ENCODE measurements at places on chromosomes 5 and 9.

DNA sequence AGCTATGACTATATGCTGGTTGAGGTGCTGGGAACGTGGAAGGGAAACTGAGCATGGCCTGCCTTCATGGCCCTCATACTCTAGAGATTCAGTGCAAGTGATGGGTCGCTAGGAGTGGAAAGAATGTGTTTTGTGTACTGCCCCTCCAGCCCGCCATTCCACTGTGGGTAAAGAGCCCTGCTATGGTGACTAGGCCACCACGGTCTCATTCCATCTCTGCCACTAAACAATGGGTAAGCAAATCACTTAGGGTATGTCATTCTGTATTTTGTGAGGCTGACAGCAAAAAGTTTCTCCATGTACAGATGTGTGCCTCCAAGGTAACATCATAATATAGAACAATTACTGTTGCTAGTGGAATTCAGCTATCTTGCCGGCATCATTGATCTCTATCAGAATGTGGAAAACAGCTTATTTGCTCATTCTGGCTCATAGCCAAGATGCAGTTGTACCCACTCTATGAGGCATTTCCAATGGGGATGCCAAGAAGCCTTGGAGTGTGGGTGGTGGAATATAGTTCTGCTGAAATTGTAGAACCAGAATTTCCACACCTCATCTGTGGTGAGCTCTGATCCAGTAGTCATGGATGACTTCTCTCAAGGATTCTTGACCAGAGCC is 12.5 kb downstream of the SMARCA2 start:
- no peak for DNase-seq

DNA sequence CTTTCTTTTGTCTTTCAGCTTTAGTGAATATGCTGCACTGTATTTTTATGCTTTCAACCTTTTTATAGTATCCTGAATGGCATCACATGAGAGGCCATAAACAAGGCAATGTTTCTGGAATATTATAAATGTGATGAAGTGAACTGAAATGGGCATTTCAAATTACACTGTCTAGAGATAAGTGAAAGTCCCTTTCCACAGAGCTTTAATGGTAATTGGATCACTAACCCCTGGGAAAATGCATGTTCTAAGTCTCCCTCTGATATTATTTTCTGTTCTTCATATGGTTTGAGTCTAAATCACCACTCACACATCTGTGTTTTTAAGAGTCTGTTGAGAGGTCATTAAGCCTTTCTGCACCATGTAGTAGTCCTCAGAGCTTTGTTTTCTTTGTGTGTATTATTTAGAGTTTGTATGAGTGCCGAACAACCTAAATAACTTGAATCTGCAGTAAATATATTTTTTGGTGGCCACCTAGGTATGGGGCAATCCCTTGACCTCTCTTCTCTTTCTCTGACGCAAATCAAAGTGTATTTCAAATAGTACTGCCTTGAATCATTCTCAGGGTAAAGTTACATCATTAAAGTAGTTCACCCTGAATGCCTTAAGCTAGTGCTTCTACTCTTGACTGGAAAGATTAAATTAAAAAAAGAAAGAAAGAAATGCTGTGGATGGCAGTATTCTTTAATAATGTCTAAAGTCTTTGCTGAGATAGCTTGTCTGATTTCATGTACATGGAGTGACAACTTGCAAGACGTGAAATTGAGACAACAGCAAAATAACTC is 1931.0 kb upstream of the CDH6 start:
- DNase-seq = no peak

GRCh38 chr5:76586531-76586930 is 36.7 kb downstream of the F2RL2 start:
- DNase-seq = no peak

DNA sequence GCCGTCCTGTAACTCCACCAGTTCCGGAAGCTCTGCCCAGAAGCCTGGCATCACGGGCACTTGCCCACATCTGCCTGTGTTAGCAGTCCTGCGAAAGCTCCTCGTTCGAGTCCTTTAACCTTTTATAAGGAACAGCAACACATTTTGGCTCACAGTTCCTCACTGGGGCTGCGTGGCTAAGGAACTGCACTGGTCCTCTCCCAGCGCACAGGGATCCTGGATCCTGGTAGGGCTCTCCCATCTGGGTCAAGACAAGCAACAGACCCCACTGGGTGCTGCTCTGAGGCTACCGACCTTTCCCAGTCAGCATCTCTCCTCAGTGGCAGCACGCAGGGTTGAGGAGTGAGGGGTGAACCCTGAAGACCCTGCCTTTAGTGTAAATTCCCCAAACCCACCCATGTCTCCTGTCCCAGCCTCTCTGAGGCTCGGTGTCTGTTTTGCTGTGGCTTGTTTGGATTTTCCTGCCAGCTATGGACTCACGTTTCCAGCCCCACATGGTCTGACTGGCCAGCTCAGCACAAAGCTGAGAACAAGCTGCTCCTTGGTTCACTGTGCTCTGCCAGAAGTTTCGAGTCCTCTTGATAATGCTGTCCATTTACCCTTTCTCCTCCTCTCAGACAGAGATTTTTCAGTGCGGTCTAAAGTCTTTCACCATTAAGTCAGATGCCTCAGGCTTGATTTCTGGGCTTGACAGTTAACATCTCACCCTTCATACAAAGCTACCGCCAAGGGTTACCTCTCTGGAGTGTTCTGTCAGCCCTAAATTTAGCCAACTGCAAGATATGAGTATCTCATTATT is 80.0 kb downstream of the AK8 start:
- no peak for DNase-seq

DNA sequence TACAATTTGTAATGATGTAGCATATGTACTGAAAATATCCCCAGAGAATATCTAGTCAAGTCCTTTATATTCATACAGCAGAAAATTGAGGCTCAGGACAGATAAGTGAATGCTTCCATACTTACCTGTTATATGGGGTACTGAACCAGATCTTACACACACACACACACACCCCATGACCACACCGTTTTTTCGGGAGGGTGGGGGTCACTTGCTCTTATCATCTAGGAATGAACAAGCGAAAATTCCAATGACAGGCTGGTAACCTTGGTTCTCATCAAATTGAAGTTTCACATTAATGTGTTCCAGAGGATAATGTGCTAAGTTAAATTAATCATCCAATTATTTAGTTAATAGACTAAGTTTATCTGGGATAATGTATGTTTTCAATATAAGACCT is 48.8 kb downstream of the ARL15 start:
- DNase-seq = no peak

GRCh38 chr5:93311881-93312280 is 269.1 kb downstream of the NR2F1-AS1 start:
- DNase-seq = no peak

DNA sequence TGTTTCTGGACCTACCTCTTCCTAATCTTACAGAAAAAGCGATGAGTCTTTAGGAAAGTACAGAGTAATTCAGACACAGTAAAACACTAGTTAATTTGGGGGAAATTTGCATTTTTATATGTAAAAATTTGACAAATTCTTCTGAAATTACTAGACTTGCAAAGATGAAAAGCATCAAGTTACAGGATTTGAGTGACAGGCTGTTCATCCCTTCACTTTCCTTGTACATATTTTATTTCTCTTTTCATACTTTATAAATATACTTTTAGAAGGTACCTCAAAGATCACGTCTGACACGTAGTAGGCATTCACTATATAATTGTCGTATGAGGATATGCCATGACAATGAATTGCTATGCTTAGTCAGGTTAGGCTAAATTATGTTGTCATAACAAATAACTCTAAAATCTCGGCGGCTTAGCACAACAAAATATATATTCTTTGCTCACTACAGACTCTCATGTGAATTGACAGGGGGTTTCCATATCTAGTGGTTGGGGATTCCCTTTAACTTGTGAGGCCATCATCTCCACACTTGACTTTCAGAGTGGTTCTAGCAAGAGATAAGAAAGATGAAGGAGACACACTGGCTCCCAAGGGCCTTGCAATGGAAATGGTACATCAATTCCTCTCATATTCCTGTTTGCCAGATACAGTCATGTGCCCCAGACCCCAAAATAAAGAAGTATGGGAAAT is 154.1 kb upstream of the TUT7 start:
- no peak for DNase-seq

DNA sequence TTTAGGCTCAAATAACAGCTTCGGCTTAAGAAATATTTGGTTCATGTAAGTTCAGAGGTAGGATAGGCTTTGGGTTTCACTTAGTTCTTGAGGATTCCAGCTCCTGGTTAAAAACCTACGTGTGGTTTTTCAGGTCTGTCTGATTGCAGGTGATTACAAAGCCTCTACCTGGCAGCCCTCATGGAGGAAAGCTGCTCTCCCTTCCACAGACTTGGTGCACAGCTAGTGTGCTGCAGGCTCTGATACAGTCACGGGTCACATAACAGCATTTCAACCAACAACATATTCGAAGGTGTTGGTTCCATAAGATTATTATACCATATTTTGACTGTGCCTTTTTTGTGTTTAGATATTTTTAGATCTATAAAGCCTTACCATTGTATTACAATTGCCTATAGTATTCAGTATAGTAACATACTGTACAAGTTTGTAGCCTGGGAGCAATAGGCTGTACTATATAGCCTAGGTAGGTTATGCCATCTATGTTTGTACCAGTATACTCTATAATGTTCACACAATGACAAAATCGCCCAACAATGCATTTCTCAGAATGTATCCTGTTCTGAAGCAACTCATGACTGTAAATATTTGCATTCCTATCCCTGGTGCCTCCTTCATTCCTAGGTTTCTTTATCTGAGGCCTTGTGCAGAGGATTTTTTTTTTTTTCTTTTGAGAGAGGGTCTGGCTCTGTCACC is 8.0 kb upstream of the DCP2 start:
- DNase-seq = no peak

DNA sequence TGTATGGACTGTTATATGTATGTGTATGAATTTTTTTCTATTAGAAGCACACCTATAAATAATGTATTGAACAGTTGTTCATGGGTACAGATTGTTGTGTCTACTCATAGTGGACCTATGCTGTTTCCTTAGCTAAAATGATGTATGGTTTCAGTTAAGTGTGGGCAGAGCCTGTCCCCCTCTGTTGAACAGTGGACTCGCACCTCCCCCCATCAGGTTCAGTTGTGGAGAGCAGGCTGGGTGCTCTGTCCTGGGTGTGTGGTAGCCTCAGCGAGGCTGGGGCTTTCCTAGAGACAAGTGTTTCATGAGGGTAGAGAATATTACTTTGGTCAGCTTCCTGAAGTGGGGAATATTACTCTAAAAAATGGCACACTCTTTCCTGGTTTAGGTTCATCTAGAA is 47.4 kb upstream of the LRRTM2 start:
- DNase-seq = no peak

GRCh38 chr5:172690258-172691075 is 49.4 kb downstream of the NEURL1B start:
- DNase-seq = peak; percentile 57

DNA sequence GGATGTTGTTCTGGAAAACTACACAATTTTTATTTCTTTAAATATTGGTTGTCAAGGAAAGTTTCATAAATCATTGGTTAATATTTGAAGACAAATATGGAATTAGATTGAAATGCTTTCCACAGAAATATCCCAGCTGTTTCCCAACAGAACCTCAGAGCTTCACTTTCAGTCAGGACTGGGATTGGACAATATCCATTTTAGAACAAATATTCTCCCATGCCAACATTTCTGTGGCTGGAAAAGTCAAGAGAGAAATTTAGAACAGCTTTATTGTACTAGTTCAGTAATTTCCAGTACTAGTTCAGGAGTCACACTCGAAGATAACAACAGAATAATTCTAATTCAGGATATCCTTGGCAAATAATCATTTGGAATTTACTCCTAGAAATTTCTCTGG is 116.1 kb upstream of the TUT7 start:
- DNase-seq = no peak

- DNase-seq = no peak
These were observed 1011.8 kb upstream of the ARRDC3 start for GRCh38 chr5:92394936-92395335.

DNA sequence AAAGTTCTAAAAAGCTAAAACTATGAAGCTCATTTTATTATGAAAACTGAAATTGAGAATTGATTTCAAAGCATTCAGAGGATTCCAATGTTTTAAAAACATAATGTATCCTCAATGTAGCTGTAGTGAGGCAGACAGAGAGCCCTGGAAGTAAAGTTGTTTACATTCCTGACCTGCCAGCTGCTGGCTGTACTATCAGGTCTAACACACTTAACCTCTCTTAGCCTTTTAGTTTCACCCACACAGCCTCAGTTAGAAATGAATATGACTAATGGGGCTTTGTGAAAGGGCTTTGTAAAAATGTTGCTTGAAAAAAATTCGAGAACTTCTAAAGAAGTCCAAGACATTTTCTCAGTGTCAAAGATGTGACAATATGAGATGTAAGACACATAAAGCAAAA is 122.6 kb downstream of the FBXL17 start:
- no peak for DNase-seq

DNA sequence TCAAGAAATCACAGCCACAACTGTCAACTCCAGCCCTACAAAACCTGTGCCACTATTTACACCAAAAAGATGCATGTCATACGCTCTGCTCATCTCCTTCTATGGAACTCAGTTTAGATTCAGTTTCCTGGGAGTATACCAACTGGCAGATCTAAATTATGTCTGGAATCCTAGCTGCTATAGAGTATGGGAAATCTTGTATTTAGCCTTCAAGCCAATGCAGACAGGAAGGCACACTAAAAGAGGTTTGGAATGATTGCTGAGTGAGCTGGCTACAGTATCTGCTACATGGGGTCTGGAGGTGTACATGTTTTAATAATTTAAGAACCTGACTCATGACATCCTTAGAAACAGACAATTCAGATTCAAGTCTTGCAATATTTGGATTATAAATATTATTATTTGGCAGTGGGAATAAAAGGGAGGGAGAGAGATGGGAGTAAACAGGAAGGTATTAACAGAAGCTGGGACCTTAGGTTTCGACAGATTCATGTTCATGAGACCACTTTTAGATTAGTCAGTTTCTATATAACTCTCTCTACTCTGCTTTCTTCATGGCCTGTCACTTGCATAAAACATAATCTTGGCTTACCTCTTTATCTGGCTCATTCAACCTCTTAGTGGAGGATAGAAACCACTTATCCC is 178.8 kb upstream of the HAPLN1 start:
- no peak for DNase-seq

- no peak for DNase-seq
These were observed 77.6 kb upstream of the ADRA1B start for GRCh38 chr5:159838551-159839222.

- DNase-seq = no peak
These were observed 7.0 kb upstream of the DCAF12 start for GRCh38 chr9:34133436-34133949.

DNA sequence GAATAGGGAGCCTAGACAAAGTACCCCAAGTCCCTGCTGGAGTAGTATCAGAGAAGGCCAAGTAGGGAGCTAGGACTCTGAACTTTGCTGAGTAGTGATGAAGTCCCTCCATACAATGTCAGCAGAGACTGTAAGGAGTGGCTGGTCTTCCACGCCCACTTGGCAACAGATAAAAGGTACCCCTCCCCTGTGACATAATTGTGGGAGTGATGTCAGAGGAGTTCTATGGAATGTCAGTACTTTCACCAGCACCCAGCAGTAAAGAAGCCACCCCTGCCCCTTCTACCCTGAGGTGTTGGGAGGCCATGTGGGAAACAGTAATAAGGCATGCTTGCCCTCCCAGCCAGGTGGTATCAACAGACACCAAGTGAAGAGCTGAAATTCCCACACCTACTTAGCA is 143.9 kb downstream of the SLIT3 start:
- DNase-seq = no peak

GRCh38 chr9:133305731-133306130 is 30.3 kb downstream of the SURF6 start:
- no peak for DNase-seq

GRCh38 chr5:16418471-16418922 is 47.1 kb downstream of the ZNF622 start:
- no peak for DNase-seq

GRCh38 chr5:120886351-120886860 is 422.3 kb downstream of the PRR16 start:
- DNase-seq = no peak

- peak; percentile 90 for DNase-seq
These were observed at the start of gene NPDC1 for GRCh38 chr9:137046088-137046787. Gene NPDC1 (minus strand): TSS chr9:137046177. CDS start chr9:137045989, 188 bp downstream.
